Activated T-cell treated with anti-CD3 and anti-CD28 coated beads, Interleukin-2, amount 50 U/mL, for 72 hours (primary cell): ENCODE measurements at places on chromosomes 7 and 10.
A peak's percentile ranks its signal among the peaks of the same experiment; 100 is the strongest.

GRCh38 chr7:48250441-48250951 is 79.2 kb downstream of the ABCA13 start:
- DNase-seq: no peak
- peaks cover 34% of the 10 kb centered on the region for H3K4me1 ChIP-seq
- peaks cover 24% of the 10 kb centered on the region for H3K27me3 ChIP-seq
- no peaks in the 10 kb centered on the region for H3K36me3 ChIP-seq

DNA sequence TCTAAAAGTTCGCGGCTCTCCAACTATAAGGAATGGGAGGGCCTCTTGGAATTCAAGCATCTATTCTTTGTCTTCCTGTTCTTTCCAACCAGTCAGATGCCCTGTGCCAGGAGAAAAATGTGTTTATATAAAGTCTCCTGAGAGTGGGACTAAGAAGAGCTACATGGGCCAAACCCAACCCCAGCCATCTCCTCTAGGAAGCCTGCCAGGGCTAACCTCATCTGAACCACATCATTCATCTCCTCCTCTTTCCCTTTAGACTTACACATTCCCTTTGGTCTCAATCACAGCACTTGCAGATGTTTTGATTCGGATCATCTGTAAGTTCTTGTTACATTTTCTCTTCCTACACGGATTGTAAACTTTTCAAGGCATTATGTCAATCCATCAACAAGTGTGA is 62.6 kb downstream of the DOCK4 start:
- H3K27me3 ChIP-seq: peaks cover 9% of the 10 kb centered on the region
- DNase-seq: no peak
- no peaks in the 10 kb centered on the region for H3K4me1 ChIP-seq
- H3K27ac ChIP-seq: no peak overlapping the region
- no peak overlapping the region for H3K4me3 ChIP-seq

DNA sequence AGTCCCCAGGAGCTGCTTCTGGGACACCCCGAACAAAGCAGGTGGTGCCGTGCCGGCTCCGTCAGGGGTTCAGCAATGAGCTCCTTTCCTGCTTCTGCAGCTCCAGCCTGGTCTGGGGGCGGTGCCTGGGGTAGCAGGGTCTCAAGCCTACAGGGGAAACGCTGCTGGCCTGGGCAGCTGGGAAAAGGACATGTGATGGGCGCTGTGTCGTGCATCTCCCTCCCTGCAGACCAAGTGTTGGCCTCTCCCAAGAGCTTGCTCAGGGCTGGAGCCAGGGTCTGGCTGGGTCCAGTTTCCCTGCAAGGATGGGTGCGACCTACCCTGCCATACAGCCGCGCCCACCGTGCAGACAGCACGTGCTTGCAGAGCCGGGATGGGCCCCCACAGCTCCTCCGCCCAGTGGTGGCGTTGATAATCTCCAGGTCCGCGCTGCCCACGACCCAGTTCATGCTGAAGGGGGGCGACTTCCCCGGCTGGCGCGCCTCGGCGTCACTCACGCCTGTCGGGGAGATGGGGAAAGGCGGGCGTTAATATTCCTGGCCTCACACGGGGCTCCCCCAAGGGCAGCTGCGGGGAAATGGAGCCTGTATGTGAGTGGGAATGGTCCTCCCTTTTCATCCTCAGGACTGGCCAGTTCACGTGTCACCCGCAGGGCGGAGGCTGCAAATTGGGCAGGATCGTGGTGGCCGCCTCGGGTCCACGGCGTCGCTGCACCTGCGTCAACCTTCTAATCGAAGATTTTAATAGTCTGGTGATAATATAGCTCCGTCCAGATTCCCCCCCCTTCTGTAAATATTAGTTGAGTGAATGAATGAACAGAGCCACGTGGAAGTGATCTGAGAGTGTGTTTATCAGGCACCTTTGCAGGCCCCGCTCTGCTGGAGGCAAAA is 128.6 kb downstream of the WDR37 start:
- H3K4me1 ChIP-seq: no peaks in the 10 kb centered on the region
- no peaks in the 10 kb centered on the region for H3K36me3 ChIP-seq
- H3K27me3 ChIP-seq: no peaks in the 10 kb centered on the region
- H3K4me3 ChIP-seq: no peak overlapping the region
- no peak for DNase-seq
- no peak overlapping the region for H3K27ac ChIP-seq

GRCh38 chr10:114520453-114520852 is 116.2 kb upstream of the AFAP1L2 start:
- H3K27ac ChIP-seq: peak overlapping the region; percentile 87
- peaks cover 19% of the 10 kb centered on the region for H3K36me3 ChIP-seq
- H3K4me3 ChIP-seq: peak overlapping the region; percentile 76
- H3K27me3 ChIP-seq: no peaks in the 10 kb centered on the region

DNA sequence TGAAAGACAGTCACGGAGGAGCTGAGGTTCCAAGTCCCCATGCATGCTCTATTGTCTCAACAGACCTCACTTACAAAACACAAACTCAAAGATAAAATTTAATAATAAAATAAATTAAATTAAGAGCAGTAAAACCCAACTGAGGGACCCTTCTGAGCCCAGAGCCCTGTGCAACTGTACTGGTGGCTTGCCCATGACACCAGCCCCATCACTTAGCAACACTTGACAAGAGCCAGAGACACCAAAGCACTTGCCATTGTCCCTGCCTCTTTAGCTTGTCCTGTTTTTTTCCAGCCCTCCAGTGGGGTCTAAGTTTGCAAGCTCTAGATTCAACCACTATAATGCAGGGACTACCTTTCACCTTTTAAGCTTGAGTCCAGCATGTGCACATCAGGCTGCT is 117.9 kb downstream of the JCAD start:
- no peak overlapping the region for H3K27ac ChIP-seq
- H3K4me1 ChIP-seq: no peaks in the 10 kb centered on the region
- H3K27me3 ChIP-seq: peaks cover 12% of the 10 kb centered on the region
- no peak for DNase-seq

DNA sequence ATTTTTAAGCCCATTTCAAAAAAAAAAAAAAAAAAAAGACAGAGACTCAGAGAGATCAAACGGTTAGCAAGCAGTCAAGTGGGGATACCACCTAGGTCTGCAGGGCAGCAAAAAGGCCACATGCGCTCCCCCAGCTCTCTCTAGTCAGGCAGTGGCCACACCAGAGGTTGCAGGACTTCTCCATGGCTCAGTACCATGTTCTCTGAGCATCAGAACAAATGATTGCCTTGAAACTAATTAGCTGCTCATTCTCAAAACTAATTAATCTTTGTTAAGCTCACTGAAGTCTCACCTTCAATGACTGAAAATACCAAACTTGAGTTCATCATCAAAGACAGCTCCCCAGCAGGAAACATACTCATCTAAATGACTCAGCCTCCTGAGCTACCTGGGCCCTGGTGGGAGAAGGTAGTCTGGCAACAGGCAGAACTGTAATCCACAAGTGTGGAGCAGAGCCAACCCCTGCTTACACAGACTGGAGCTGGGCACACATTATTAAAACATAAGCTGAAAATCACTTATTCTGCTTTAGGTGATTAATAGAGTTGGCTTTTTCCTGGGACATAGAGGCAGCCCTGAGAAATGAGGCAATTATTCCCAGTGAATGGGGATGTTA is 319.6 kb downstream of the GRID1 start:
- no peaks in the 10 kb centered on the region for H3K36me3 ChIP-seq
- peaks cover 48% of the 10 kb centered on the region for H3K27me3 ChIP-seq
- H3K4me3 ChIP-seq: peak overlapping the region; percentile 64

- H3K27ac ChIP-seq: no peak overlapping the region
- no peaks in the 10 kb centered on the region for H3K36me3 ChIP-seq
- no peaks in the 10 kb centered on the region for H3K27me3 ChIP-seq
- H3K4me3 ChIP-seq: no peak overlapping the region
- no peak for DNase-seq
Observed at GRCh38 chr10:131726076-131726880, 174.5 kb upstream of the PPP2R2D start.

- DNase-seq: no peak
- no peak overlapping the region for H3K27ac ChIP-seq
- H3K4me3 ChIP-seq: no peak overlapping the region
- H3K27me3 ChIP-seq: no peaks in the 10 kb centered on the region
Observed at GRCh38 chr10:92219559-92219958, 71.3 kb downstream of the CPEB3 start.

GRCh38 chr10:30368065-30368718 is 19.1 kb upstream of the MTPAP start:
- H3K4me3 ChIP-seq: no peak overlapping the region
- no peak for DNase-seq
- H3K36me3 ChIP-seq: no peaks in the 10 kb centered on the region
- H3K4me1 ChIP-seq: peaks cover 34% of the 10 kb centered on the region
- no peaks in the 10 kb centered on the region for H3K27me3 ChIP-seq
- no peak overlapping the region for H3K27ac ChIP-seq

- H3K4me1 ChIP-seq: peaks cover 52% of the 10 kb centered on the region
- peak; percentile 53 for DNase-seq
- H3K27ac ChIP-seq: peak overlapping the region; percentile 52
- no peaks in the 10 kb centered on the region for H3K27me3 ChIP-seq
Observed at GRCh38 chr10:70232155-70232858, 922 bp downstream of the PPA1 start.

GRCh38 chr10:95374597-95375209 is 83.9 kb upstream of the PDLIM1 start:
- H3K4me1 ChIP-seq: no peaks in the 10 kb centered on the region
- DNase-seq: peak; percentile 80
- no peak overlapping the region for H3K27ac ChIP-seq
- no peaks in the 10 kb centered on the region for H3K36me3 ChIP-seq
- H3K27me3 ChIP-seq: peaks cover 26% of the 10 kb centered on the region

GRCh38 chr10:49184642-49185111 is 3.5 kb downstream of the TMEM273 start:
- no peak for DNase-seq
- peak overlapping the region; percentile 91 for H3K27ac ChIP-seq
- peak overlapping the region; percentile 81 for H3K4me3 ChIP-seq
- peaks cover 33% of the 10 kb centered on the region for H3K27me3 ChIP-seq
- H3K36me3 ChIP-seq: peaks cover 5% of the 10 kb centered on the region
- H3K4me1 ChIP-seq: peaks cover 62% of the 10 kb centered on the region

DNA sequence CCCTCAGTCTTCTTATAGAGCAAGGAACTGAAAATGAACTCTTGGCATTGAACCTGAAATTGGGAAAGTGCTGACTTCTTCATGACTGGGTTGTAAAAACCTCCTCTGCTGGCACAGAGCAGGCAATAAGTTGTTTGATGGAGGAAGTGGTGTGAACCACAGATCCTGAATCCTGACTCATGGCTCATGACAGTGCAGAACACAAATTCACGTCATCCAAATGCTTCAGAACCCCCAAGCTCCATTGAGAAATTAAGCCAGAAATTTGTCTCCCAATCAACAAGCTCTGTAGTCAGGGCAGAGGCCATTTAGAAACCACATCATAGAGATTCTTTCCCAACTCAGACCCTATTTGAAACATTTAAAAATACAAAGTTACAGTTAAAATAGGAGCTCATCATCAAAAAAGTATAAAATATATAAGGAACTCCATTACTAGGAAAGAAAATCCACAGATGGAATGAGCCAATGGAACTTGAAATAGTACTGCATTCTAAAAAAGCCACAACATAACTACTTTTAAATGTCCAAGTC is 10.3 kb upstream of the STK17A start:
- no peaks in the 10 kb centered on the region for H3K27me3 ChIP-seq
- H3K4me1 ChIP-seq: peaks cover 45% of the 10 kb centered on the region
- no peak overlapping the region for H3K27ac ChIP-seq

- peak overlapping the region; percentile 100 for H3K4me3 ChIP-seq
- DNase-seq: no peak
- no peak overlapping the region for H3K27ac ChIP-seq
- no peaks in the 10 kb centered on the region for H3K27me3 ChIP-seq
- peaks cover 65% of the 10 kb centered on the region for H3K4me1 ChIP-seq
Observed at GRCh38 chr7:21430575-21430954, 2.7 kb downstream of the SP4 start.

GRCh38 chr10:79101560-79102497 is 33.1 kb downstream of the ZMIZ1 start:
- no peak for DNase-seq
- H3K27ac ChIP-seq: no peak overlapping the region
- no peak overlapping the region for H3K4me3 ChIP-seq
- no peaks in the 10 kb centered on the region for H3K36me3 ChIP-seq
- no peaks in the 10 kb centered on the region for H3K27me3 ChIP-seq
- peaks cover 39% of the 10 kb centered on the region for H3K4me1 ChIP-seq

- H3K36me3 ChIP-seq: peaks cover 5% of the 10 kb centered on the region
- DNase-seq: no peak
- H3K4me1 ChIP-seq: no peaks in the 10 kb centered on the region
- no peak overlapping the region for H3K27ac ChIP-seq
- no peaks in the 10 kb centered on the region for H3K27me3 ChIP-seq
Observed at GRCh38 chr7:46493196-46493595, 572.1 kb upstream of the IGFBP3 start.

DNA sequence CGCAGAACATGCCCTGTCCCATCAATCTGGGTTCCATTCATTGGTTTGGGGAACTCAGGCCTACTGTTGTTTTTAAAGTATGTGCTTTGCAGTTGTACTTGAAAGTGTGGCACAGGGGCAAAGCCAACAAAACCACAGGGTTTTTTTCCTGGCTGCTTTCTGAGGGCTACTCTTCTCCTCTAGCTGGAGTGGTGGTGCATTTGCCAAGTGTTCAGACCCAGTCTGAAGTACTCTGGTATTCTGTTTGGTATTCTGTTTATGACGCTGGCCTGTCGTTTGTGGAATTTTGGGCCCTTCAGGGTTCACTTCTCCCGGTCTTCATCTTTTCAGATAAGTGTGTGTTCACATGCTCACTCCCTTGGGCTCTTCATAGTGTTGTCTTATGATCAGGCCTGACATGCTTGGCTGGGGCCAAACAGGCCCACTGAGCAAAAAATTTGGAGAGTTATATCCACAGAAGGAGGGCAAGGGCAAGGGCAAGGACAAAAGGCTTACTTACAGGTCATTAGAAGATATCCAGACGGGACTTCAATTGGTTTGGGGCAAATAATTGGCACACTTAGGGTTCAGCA is 26.3 kb downstream of the SLC26A4 start:
- H3K4me1 ChIP-seq: peaks cover 16% of the 10 kb centered on the region
- H3K27me3 ChIP-seq: peaks cover 22% of the 10 kb centered on the region
- H3K36me3 ChIP-seq: no peaks in the 10 kb centered on the region
- DNase-seq: no peak
- no peak overlapping the region for H3K27ac ChIP-seq
- no peak overlapping the region for H3K4me3 ChIP-seq

DNA sequence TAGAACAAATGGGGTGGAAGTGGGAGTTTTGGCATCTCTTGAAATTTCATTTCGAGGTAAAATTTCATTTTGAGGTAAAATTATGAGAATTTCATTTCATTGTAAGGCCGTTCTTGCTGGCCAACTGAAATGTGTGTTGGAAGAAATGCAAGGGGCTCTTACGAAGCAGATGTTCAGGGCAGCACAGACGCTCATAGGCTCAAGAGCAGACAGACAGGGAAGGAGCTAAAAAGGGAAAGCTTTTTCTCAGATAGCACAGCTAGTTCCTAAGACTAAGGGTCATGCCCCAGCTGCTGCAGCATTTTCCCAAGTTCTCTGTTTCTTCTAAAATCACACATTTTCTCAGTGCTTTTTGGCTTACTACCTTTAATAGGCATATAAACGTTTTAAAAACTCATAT is 65.1 kb upstream of the SFMBT2 start:
- peaks cover 51% of the 10 kb centered on the region for H3K4me1 ChIP-seq
- no peak overlapping the region for H3K27ac ChIP-seq
- no peak for DNase-seq
- H3K4me3 ChIP-seq: no peak overlapping the region
- H3K36me3 ChIP-seq: no peaks in the 10 kb centered on the region

- no peaks in the 10 kb centered on the region for H3K4me1 ChIP-seq
- no peak overlapping the region for H3K4me3 ChIP-seq
- H3K27me3 ChIP-seq: no peaks in the 10 kb centered on the region
- H3K36me3 ChIP-seq: no peaks in the 10 kb centered on the region
Observed at GRCh38 chr7:80372415-80372814, 139.4 kb downstream of the GNAT3 start.
